ENCODE measurements at places on chromosomes 1 and 21.

DNA sequence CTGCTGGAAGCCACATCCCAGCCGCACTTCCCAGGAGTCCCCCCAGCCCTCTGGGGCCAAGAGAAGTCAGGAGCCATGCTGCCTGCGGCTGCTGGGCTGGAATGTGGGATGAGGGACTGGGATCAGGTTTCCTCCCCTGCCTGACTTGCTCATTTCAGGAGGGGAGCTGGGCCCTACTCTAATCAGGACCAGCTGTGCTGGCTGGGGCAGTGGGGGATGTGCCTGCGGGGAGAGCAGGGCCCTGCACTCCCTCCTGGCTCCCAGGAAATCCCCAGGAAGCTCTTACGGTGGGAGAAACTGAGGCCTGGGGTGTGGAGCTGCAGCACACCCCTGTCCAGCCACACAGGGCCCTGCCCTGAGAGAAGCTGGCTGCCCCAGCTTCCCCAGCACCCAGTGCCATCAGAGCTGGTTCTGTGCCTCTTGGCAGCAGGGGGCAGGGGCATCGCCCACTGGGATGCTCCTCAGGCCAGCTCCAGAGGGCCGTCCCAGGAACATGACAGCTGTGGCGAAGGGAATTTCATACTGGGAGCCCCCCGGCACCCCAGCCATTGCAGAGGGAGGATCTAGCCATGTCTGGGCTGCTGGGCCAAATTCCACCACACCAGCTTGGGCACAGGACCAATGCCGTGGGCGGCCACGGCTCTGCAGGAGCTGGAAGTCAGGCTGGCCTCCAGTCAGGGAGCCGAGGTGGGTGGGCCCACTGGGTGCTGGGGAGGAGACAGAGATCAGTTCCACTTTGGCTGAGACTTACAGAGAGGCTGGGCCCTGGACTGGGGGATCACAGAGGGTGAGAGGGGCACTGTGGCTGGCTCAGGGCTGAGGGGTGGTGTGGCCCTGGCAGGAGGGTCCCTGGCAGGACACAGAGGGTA, 21.3 kb upstream of the PRSS38 start:
- DNase-seq, result no peak

DNA sequence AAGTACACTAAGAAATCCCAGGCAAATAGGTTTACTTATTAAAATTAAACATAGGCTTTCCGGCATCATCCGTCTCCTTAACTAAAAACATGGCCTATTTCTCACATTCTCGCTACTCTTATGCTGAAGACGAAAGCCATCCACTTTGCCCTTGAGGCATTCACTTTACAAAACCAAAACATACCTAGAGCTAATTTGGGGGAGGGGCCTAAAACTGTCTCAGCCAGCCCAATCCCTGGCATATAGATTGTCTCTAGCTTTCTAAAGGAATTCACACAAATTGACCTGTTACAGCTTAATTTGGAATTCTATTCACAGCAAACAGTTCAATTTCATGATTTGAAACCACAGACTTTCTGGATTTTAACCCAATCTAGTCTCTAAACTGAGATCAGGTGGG, 34.8 kb downstream of the SLC35D1 start:
- DNase-seq, result no peak

- no peak for DNase-seq
These were observed 125.0 kb downstream of the GPR52 start for GRCh38 chr1:174572771-174573170.

DNA sequence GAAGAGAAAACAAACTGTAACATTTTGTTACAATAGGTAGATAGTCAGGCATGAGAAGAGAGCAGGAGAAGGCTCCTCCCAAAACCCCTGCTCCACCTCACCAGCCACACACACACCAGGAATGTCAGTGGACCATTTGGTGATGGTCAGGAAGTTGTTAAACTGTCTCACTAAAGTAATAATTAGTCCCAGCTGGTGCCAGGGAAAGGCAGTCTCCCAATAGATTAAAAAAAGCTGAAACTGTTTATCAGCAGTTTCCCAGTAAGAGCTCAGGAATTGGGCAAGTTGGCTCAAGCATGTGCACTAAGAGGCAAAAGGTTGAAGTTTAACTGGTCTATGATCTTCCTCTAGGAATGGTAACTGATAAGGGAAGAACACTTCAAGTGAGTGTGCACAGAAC, 249.6 kb downstream of the COL11A1 start:
- DNase-seq, result no peak

GRCh38 chr1:36151845-36152203, 2.5 kb upstream of the TRAPPC3 start:
- DNase-seq, result no peak

DNA sequence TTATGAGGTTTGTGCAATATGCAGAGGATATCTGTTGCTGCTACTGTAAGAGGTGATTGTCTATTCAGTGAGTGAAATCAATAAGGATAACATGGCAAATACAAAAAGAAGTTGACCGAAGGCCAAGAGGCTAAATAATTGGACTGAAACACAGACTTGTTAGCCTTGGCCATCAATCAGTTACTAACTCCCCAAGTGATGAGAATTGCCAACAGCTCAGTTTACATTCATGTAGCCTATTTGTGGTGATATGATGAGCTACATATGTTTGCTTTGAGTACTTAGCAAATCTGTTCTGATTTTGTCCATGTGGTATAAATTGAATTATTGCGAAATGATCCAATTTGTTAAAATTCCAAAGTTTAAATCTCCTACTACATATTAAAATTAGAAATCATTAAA, 68.6 kb upstream of the VAV3 start:
- no peak for DNase-seq

All from activated naive CD4-positive, alpha-beta T cell (primary cell).